ENCODE measurements at places on chromosomes 5 and 9.
A peak's percentile ranks its signal among the peaks of the same experiment; 100 is the strongest.

DNA sequence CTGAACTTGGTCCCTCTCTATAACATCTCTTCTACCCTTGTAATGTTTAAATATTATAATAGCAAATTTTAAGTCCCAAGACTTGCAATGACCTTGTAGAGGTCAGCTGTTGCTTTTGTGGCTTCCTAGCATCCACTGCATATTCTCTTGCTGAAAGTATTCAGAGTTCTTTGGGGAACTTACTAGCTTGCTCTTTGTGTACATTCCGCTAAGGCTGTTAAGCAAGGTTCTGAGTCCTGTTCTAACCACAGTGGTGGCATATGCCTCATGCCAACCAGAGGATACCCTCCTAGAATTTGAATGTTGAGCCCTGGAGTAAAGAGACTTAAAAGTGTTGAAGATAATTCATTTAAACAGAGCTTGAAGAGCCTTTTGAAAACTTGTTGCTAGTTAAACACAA is 570.9 kb downstream of the TLE1 start:
- no peak for DNase-seq

DNA sequence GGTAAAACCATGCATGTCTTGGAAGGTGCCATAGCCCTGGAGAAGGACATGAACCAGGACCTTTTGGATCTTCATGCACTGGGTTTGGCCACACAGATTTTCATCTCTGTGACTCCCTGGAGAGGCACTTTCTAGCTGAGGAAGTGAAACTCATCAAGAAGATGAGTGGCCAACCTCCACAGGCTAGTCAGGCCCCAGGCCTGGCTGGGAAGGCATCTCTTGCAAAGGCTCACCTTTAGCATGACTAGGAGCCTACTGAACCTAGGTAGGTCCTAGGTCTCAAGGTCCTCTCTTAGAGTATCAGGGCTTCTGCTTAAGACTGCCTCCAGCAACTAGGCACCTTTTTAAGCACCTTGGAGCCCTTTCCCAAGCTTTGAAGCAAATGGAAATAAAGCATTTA is 1448.7 kb upstream of the ACO1 start:
- no peak for DNase-seq

DNA sequence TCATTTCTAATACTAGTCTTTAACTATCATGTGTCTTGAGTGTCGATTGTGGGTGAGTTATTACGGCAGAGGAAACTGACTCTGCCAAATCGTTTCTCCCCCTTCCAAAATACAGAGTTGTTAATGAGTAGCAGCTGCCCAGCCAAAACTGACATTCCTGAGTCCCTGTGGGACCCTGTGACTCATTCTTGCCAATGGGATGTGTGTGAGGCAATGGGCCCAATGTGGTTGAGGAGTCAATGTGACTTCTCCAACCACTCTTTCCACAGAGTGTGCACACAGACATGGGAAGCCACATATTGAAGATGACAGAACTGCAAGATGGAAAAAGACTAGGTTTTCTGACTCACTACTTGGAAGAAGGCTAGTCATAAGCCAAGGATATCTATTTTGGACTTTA is 434.7 kb downstream of the DTWD2 start:
- DNase-seq, result no peak

- DNase-seq, result no peak
Observed at GRCh38 chr5:73534011-73534644, 31.3 kb downstream of the ANKRA2 start.

- DNase-seq, result no peak
Observed at GRCh38 chr5:110854200-110854599, 115.4 kb downstream of the SLC25A46 start.

DNA sequence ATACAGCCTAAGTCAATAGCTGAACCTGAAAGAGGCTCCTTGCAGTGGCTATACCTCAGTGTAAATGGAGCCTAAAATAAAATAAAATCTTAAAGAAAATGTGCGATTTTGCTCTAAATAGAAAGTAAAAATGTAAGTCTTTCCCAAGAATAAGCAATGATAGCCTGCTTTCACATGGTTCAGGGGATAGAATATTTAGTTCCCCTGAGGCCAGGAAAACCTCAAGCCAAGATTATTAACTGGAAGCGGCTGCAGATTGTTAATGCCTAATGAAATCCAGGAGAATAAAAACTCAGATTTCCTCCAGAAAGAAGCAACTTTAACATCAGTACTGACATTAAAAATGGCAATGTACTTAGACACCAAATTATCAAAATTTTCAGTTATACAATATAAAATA is 463.7 kb downstream of the CYLC2 start:
- no peak for DNase-seq

DNA sequence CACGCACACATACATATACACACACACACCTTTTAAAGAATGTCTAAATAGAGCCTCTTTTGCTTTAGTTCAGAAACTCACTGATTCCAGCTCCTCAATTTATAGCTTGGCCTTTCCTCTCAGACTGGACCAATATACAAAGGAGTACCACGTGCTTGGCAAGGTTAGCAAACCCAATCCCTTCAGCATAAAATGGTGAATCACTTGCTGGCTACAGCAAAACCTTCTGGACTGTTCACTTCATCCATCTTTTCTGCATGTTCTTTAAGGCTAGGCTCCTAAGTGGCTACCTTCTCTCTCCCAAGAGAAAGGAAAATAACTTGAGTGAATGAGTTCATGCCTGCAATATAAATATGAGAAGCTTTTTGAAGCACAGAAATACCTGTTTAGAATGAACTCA is 109.7 kb downstream of the LPAR1 start:
- DNase-seq, result no peak

GRCh38 chr5:112971276-112971675 is 5.3 kb upstream of the DCP2 start:
- DNase-seq, result no peak

- no peak for DNase-seq
Observed at GRCh38 chr5:59487068-59487686, 406.3 kb downstream of the PDE4D start.

GRCh38 chr5:55418994-55419968 is 111.5 kb downstream of the MTREX start:
- no peak for DNase-seq

GRCh38 chr5:178308541-178309092 is 76.0 kb upstream of the PHYKPL start:
- DNase-seq, result no peak

GRCh38 chr9:121609822-121610637 is 41.4 kb upstream of the DAB2IP start:
- DNase-seq, result no peak

DNA sequence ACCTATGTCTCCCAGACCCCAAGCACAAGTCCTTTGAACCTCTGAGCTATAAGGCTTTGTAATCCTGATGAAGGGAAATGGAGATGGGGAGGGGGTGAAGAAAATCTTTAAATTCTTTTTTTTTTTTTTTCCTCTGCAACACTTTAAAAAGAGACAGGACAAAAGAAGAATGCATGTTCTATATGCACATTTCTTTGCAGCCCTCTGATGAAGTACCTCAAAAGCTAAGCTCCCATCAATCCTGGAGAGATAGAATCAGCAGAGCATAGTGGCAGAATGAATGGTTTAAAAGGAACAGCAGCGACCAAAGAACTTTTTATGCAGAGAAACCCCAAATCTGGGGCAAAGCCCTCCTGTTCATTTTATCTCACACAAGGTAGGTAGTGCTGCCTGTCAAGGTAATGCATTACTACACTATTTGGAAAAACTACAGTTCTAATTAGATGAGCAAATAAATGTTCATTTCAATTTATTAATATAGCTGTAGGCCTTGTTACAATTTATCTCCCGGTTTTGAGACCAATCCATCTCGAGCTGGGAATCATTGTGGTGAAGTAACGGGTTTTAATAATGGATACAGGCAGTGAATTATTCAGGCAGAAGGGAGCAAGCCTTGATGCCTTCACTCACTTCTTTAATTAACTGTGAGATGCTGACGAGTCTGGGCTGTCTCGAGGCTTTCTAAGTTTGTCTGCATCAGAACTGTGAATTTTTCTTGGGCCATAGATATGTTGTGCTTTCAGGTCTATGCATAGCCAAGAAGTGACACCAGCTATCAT is 173.5 kb upstream of the ZNF608 start:
- DNase-seq, result no peak

DNA sequence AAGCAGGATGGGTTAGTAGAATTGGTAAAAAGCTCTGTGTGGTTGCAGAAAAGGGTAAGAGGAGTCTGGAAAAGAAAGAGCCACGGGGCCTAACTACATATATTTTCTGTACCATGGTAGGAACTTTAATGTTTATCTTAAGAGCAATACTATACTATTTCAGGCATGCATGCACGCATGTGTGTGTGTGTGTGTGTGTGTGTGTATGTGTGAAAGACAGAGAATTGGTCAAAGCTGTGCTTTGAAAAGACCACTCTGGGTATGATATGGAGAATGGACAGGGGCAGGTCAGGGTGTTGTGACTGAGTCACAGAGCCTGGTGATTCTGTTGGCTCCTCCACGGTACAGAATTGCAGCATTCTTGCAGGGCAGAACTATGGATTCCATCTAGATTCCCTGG is 339.3 kb downstream of the SLIT3 start:
- no peak for DNase-seq

- no peak for DNase-seq
Observed at GRCh38 chr5:61496446-61496845, 164.4 kb downstream of the ZSWIM6 start.

- DNase-seq, result peak; percentile 78
Observed at GRCh38 chr9:113807173-113808061, 68.7 kb upstream of the ZNF618 start.

GRCh38 chr5:134127376-134127861 is 12.9 kb downstream of the TCF7 start:
- DNase-seq, result no peak

DNA sequence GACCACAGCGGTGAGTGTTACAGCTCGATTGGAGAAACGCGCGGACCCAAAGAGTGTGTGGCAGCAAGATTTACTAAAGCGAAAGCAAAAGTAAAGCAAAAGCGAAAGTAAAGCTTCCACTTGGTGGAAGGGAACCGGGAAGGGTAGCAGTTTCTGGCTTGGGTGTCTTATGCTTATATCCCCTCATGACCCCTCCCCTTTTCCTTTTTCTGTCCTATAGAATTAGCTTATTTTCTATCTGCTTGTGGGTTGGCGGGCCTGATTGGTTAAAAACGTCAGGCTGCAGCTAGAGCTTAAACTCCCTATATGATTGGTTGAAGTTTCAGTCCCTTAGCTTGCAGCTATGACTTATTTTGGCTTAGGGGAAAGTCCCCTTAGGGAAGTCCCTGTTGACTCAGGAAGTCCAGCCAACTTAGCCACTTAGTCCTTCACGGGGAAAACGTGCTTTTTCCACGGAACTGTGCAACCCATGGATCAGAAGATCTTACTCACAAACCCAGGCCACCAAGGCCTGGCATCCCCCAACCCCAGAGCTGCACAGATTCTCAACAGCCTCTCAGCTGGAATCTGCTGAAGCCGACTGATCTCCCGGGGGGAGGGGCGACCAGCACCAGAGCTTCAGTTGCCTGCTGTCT is 114.2 kb upstream of the ADAMTS16 start:
- DNase-seq, result no peak

DNA sequence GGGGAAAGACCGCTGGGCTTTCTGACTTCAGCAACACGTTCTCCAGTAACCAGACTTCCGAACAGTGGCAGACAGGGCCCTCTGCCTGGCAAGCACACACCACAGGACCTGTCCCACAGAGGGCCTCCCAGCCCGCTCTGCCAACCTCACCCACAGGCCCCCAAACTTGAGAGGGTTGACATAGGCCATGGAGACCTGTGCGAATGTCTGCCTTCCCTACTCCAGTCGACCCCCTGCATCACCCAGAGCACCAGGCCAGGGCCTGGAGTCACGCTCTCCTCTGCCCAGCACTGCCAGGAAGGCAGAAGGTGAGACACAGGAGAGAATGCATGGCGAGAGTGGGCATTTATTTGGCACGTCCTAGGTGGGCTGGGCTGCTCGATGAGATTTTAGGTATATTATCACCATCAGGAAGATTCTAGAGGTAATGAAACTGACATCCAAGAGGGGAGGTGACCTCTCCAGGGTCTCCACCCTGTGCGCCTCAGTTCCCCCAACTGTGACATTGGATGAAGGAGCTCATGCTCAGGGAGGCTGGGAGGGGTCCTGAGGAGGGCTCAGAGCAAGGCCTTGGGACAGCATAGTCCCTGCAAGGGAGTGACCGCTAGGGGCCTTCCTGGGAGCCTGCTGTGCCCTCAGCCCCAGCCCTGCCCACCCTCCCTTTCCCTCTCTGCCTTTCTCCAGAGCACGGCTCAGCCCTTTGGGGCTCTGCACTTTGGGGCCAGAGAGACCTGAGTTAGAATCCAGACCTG is 54.9 kb downstream of the DUSP1 start:
- no peak for DNase-seq

DNA sequence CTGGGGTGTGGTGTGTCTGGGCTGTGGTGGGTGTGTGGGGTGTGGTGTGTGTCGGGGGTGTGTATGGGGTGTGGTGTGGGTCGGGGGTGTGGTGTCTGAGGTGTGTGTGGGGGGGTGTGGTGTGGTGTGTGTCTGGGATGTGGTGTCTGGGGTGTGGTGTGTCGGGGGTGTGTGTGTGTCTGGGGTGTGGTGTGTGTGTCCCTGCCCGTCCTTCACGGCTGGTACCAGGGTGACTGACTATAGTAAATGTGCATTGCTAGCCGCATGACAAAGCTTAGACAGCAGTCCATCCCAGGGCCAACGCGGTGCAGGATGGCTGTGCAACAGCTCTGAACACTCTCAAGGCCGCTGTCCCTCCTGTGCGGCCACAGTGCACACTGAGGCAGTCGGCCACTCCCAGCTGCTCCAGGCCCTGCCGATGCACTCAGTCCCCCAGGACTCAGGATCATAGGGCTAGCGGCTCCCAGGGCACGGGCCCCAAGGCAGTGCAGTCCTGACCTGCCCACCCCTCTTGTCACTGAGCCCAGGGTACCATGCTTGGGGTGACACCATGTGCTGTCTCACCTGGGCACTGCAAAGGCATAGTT is 54.0 kb downstream of the SECISBP2 start:
- no peak for DNase-seq

GRCh38 chr5:108687595-108688200 is 60.0 kb upstream of the FER start:
- no peak for DNase-seq

DNA sequence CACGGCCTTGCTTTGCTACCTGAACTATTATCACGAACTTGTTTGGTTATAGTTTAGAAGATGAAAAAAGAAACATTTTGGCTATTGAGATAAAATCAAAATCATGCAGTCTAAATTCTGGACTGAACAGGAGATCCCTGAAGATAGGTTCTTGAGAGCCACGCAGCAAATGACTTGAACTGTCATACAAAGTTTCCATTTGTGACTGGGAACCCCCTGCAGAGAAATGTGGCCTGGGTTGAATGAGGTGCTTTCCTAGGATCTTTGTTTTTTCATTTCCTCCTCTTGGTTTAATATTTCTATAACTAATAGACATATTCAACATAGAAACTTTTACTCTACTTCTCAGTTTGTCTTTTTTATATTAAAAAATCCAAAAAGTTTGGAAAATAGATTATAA is 184.7 kb upstream of the TRPM3 start:
- no peak for DNase-seq
